ENCODE measurements at places on chromosomes 2 and 18.

DNA sequence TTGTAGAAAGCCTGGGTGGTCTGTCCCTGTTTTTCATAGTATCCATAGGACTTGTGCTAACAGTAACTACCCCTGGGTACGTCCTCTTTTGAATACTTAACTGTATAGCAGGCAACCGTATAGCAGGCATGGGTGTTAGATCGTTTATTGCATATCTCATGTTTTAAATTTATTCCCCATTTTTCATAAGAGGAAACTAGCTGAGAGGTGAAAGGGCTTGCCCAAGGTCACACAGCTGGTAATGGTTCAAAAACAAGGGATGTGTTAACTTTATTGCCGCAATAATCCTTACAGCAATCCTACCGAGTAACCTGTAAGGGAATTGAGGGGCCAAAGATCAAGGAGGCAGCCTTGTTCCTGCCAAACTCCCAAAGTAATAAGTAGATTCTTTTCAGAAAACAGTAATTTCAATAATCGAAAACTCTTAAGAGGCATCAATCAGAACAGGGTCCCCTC lies 990 bp upstream of the MGAT4A start:
- DNase-seq, result no peak

GRCh38 chr2:130302164-130302886 lies 40.4 kb upstream of the IMP4 start:
- DNase-seq, result no peak

- no peak for DNase-seq
These were observed 57.3 kb upstream of the C2orf15 start for GRCh38 chr2:99084256-99084655.

DNA sequence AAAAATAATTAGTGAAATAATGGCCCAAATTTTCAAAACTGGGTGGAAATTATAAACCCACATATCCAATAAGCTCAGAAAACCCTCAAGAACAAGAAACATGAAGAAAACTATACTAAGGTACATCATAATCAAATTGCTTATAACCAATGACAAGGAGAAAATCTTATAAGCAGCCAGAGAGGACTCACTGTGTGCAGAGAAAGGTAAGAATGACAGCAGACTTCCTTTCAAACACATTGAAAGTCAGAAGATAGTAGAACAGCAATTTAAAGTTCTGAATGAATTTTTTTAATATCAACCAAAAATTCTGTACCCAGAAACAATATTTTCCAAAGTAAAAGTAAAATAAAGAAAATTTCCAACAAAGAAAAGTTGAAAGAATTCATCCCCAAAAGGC lies 197.7 kb upstream of the RAB12 start:
- no peak for DNase-seq

DNA sequence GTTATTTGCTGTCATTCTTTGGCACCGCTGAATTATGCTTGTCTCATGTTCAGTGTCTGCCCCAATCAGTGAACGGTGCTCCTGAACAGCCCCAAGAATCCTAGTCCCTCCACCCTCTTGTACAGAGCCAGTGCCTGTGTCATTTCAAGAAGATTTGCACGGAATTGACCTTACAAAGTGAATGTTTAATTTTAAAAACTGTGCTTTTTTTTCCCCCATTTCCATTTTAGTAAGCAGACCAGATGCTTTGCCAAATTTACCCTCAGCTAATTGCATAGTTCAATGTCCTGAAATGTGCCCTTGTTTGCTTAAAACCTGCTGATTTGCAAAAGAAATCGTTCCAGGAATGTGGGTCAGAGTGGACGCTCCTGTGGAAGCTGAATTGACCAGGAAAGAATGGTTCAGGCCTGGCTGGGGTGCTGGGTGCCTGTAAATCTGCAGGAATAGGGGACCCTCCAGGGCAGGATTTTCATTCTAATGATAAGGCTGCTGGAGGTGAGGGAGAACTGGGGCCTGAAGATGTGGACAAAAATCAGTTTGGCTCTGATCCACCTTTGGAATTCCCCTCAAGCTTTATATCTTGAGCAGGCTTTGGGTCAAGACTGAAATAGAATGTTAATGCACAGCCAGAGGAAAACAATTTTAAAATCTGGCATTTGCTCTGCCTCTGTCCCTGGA lies 20.1 kb downstream of the TMEM17 start:
- DNase-seq, result no peak

- DNase-seq, result peak; percentile 68
These were observed 190.4 kb downstream of the SPP2 start for GRCh38 chr2:234240917-234241316.

DNA sequence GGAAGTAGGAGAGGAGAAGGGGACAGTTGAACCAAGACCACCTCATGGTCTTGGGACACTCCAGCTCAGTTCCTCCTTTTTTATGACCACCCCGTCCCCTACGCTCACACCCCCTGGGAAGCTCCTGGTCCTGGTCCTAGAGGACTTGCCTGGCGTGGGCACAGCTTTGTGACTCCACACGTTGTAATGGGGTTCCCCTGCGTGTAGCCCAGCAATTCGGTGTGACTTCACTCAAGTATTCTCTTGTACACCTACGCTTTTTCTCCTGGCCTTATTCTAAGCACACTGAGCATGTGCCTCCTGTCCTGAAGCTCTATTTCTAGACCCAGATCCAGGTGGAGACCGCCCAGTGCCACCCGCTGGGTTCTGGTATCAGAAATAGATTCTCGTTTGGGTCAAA lies 36.1 kb upstream of the B3GNT7 start:
- no peak for DNase-seq

DNA sequence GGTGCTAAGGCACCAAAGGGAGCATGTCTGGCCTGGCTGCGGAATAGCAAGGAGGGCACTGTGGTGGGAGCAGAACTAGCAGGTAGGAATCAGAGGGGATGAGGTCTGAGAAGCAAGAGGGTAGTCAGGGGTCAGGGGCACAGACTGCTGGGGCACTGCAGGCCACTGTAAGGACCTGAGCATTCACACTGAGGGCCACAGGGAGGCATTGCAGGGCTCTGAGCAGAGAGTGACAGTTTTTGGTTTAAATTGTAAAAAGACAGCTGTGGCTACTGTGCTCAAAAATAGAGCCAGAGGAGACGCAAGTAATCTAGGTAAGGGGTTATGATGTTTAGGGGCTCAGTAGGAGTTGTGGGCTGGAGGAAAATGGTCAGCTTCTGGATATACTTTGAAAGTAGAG lies 41.5 kb downstream of the ARHGAP25 start:
- DNase-seq, result no peak

DNA sequence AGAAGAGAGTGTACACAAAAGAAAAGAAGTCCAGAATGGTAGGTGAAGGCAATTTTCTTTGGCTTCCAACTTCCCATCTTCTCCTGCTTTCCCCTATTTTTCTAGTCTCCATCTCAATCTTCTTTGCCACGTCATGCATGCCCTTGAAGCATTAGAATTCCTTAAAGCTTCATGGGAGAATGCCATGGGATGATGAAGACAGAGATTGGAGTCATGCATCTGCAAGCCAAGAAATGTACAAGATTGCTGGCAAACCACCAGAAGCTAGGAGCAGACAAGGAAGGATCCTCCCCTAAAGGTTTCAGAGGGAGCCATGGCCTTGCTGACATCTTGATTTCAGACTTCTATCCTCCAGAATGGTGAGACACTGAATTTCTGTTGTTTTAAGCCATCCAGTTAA lies 305.9 kb downstream of the HRH4 start:
- no peak for DNase-seq

Measured in GM03348 (cell line).